ENCODE measurements at places on chromosomes 3 and 15.

DNA sequence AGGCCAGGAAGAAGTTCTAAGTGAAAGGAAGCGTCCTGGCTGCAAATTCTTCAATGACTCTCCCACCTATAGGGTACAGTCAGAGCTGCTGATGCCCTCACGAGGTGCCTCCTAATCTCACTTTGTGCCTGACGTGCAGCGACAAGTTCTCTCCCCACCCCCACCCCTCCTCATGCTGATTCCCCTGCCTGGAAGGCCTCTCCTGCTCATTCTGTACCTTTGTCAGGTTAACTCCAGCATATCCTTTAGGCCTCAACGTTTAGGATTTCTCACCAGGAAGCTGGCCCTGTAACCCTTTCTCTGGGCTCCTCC is 25.0 kb downstream of the SLC12A8 start:
- no peak for DNase-seq

DNA sequence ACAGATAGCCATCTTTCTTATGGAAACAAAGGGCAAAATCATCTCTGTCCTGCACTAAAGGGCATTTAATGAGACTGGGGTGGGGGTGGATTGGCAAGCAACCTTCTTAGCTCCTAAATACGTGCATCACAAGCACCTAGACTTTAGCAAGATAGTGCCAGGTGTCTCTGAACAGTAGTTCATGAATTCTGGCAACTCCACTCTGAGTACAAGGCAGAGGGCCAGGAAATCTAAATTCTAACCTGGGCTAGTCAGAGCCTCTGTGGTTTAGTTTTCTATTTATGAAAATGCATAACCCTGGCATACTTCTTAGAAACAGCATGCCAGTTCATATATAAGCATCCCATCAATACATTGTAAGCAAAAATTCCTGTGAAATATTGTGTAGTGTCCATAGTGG is 788.5 kb downstream of the MCTP2 start:
- no peak for DNase-seq

- DNase-seq, result no peak
These were observed 166.4 kb downstream of the SUCNR1 start for GRCh38 chr3:152039887-152040286.

DNA sequence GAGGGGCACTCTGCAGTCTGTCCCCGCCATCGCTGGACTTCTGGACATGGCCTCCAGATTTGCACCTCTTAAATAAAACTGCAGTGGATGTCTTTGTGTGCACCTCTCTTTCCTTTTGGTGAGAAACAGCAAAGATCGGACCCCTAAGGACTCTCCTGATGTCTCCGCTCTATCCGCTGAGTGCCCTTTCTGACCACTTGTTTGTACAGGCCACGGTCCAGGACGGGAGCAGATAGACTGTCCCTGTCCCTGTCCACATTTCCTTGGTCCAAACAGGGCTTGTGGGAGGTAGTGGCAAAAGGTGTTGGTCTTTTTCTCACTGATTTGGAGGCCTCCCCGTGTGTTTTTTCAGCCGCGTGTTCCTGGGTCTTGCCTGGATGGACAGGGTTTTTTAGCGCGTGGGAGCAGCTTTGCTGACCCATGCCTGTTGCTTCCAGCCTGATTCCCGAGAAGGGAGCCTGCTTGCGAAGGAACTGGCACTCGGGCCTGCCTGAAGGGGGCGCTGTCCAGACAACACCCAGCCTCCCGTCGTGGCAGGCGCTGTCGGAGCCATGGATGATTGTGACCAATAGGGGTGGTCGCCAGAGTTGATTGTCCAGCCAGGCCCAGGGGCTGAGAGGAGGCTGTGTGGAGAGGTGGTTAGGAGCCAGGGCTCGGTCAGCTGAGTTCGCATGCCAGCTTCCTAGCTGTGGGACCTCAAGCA is 13.2 kb upstream of the STAB1 start:
- DNase-seq, result peak; percentile 39
